Activated CD8-positive, alpha-beta memory T cell treated with anti-CD3 and anti-CD28 coated beads, Interleukin-2, amount 50 U/mL, for 4 hours (primary cell): ENCODE measurements at places on chromosomes 3 and 15.

DNA sequence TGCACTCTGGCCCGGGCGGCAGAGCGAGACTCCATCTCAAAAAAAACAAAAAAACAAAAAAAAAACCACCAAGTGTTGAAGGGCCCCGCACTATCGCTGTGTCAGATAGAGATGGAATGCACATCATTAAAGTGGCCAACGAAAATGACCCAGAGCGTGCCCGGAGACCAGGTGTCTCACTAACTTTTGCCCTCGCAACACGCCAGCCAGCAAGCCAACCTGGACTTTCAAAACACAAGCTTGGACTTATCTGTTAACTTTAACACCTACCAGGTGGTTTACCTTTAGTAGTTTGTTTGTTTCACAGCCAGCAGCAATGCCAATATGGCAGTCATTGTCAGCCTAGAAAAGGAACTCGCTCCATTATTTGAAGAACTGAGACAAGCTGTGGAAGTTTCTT lies 28.6 kb downstream of the FAM174B start:
- no peak for DNase-seq

GRCh38 chr3:115350606-115351005 lies 203.5 kb upstream of the ZBTB20 start:
- DNase-seq: no peak

DNA sequence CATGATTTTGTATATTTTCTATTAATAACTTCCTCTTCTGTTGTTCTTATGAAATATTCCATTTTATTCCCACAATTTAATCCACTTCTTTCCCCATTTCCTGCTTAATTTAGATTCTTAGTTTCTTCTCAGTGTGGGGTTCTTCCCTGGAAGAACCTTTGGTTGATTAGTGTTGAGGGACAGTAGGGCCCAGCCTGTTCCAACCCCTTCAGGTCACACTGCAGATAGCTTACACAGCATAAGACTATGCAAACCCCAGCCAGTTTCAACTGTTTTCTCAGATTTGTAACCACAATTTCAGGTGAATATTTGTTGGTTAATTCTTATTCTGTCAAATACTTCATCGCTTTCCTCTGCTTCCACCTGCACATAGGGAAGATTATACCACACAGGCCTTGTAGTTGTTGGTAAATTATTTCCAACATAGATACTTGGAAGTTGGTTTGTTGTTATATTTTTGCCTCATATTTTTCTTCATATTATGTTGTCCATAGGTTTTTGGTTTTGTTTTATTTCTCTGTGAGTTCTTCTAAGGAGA lies 34.7 kb downstream of the AADACL2 start:
- no peak for DNase-seq

GRCh38 chr3:189316296-189317019 lies 144.7 kb downstream of the TPRG1 start:
- no peak for DNase-seq

DNA sequence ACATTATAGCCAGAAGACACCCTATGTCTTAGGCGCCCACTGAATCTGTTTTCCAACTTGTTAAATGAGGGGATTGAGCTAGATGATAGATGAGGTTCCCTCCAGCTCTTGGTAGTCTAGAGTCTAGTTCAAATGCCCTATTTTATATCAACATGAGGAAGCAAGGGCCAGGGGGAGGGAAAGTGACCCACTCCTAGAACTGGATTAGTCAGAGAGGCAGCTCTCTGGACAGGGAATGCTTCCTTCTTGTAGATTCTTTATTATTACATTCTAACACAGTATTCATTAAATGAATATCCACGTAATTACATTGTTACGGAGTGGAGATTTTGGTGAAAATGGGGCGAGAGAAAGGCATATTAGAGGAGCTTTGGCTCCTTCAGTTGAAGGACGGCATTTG lies 89.5 kb downstream of the RAD18 start:
- no peak for DNase-seq

GRCh38 chr15:77597804-77598453 lies 34.8 kb downstream of the LINGO1 start:
- DNase-seq: no peak

- DNase-seq: no peak
Observed at GRCh38 chr15:69505956-69506556, 53.4 kb downstream of the RPLP1 start.

DNA sequence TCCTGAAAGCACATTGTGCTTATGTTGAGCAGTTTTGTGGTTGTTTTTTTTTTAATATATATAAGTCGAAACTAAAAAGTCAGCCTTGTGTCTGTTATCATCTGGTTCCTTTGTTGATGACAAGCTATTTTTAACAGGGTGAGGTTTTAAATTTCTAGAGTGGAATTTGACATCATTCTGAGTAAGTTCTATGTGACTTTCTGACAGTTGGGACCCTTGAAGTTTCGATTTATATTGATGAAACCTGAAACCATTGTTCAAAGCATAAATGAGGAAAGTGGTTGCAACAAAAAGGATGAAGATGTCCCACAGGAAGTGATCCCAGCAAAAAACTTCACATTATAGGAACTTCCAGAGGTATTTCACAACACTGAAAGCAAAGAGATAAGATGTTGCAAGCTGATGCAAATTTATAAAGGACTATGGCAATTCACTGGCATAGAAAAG lies 94.0 kb downstream of the CYP19A1 start:
- DNase-seq: no peak

DNA sequence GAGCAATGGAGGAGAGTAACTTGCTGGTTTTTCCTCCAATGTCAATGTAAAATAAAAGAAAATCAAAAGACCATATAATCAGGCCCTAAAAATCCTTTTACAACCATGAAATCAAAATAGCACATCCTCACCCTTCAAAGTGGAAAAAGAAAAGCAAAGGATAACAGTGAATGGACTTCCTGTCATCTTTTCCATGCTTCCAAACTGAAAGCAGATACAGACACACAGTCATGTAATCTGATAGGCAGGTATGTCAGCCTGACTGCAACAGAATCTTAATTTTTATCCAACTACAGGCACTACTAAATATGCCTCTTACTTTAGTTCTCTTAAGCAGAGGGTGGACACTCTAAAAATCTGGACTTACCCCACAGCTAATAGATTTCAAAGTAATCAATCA lies 27.8 kb upstream of the IGDCC4 start:
- no peak for DNase-seq

DNA sequence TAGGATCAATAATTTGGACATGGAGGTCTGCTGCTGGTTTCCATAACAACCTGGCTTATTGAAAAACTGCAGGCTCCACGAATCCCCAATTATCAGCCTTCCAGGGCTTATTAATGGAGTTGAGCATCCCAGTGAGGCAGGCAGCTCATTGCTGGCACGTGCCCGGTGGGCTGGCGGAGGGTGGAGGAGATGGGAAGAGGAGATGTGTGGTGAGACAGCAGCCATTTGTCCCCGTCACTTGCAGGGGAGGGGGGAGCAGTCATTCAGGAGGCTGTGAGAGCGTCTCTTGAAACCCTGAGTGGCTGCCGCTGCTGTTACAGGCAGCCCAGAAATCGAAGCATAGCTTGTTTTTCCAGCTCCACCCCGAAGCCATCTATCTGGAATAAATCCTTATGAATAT lies 70.6 kb downstream of the GAP43 start:
- DNase-seq: no peak
